ENCODE measurements at places on chromosomes 2 and 18.
A peak's percentile ranks its signal among the peaks of the same experiment; 100 is the strongest.

GRCh38 chr18:21369146-21369545 is 127.1 kb downstream of the GREB1L start:
- DNase-seq: no peak

- no peak for DNase-seq
Measured at GRCh38 chr2:168894720-168895119, 4.5 kb upstream of the SPC25 start.

GRCh38 chr2:59744436-59744835 is 809.0 kb downstream of the BCL11A start:
- no peak for DNase-seq

DNA sequence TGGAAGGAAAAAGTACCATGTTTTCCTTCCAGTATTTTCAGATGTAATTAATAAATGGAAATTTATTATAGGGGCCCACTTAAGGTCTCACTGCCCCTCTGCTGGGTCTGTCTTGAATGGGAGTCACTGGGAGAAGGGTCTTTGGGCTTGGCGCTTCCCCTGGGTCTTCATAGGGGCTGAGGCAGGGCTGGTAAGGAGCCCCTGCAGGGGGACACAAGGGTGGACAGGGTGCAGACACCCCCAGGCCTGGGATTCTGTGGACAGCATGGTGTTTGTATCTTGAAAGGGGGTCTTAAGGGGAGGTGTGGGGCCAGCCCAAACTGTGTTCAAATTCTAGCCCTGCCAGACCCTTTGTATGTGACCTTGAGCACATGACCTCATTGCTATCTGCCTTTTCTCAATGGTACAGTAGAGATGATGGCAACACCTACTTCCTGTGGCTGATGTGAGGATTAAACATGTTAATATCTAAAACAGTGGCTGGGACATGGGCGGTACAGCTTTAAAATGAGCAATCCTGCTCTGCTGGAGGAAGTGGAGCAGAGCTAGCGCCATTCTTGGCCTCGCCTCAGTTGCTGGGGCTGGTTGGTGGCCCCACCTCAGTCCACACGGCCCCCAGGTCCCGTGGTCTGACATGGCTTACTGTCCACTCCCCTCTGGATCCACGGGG is 71.6 kb downstream of the GNAL start:
- no peak for DNase-seq

- peak; percentile 11 for DNase-seq
Measured at GRCh38 chr2:235595422-235596010, 101.7 kb downstream of the AGAP1 start.

DNA sequence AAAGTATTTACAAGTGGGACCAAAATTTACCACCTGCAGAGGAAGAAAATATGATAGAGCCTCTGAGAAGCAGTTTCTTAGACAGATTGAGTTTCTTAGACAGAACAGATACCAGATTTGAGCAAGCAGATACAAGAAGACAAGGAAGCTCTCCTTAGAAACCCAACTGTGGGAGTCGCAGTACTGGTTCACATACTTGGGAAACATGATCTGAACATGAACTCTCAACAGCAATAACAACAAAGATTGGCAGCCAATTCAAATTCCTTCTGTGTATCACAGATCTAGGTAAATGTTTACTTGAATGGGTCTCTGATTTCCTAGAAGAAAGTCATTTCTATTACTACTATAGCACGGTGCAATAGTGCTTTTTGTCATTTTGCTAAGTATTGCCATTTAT is 82.1 kb downstream of the OLA1 start:
- no peak for DNase-seq

DNA sequence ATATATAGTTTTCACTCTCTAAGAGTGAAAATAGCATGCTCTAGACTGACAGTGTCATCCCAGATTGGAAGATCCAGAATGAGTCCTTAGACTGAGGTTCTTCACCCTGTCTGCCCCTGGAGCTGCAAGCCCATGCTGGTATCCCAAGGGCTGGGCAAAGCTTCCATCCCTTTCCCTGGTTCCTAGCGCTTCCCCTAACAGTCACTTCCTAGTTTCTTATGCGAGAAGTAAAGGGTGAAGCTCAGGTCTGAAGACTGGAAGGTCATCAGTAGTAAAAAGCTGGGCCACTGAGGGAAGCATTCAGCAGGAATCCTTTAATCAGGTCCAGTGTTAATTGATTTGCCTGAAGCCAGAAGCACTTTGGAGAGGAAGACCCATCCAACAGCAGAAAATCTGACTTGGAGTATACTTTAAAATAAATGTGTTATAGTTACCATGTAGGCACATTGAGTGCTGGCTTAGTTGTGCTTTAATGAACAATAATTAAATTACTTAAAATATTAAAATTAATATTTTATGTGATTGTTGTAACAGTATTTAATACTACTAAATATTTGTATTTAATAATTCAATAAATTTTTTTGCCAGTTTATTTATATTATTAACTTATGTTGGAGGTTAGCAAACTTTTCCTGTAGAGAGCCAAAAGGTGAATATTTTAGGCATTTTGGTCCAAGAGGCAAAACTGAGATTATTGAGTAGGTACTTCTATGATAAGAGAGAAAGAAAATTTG is 237.9 kb downstream of the FHOD3 start:
- DNase-seq: no peak

DNA sequence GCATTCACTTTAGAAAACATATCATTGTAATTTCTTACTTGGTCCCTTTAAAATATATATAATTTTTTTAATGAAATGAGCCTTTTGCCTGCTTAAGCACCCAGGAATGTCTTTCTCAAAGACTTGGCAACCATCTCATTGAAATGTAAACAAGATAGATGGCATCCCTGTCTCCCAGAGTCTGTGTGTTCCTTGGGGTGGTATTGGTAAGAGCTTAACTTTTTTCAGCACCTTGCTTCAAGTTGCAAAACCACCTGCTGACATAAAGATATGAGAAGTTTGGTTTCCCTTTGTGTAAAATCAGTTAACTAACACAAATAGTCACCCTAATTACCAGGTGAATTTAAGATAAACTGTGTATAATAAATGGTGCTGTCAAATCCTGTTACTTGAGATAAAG is 266.9 kb downstream of the DSC3 start:
- no peak for DNase-seq

DNA sequence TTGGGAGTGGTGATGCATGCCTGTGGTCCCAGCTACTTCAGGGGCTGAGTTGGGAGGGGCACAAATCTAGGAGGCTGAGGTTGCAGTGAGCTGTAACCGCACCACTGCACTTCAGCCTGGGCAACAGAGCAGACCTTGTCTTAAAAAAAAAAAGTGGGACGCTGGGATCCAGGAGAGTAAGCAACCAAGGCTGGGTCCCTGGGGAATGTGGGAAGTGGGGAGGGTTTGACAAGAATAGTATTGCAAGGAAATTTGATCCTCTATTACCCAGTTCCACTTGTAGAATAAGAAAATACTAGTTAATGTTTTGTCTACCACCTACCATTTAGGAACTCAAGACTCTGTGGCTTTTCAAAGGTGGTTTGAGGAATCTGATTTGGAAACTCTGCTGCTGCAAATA is 21.1 kb upstream of the DYTN start:
- DNase-seq: no peak

GRCh38 chr2:226211439-226211838 is 588.2 kb downstream of the IRS1 start:
- no peak for DNase-seq

GRCh38 chr2:6562771-6563170 is 302.9 kb downstream of the CMPK2 start:
- DNase-seq: no peak

GRCh38 chr2:131827481-131828163 is 299.9 kb downstream of the CCDC74A start:
- DNase-seq: no peak

- DNase-seq: no peak
Measured at GRCh38 chr2:226915846-226916360, 80.0 kb downstream of the RHBDD1 start.

DNA sequence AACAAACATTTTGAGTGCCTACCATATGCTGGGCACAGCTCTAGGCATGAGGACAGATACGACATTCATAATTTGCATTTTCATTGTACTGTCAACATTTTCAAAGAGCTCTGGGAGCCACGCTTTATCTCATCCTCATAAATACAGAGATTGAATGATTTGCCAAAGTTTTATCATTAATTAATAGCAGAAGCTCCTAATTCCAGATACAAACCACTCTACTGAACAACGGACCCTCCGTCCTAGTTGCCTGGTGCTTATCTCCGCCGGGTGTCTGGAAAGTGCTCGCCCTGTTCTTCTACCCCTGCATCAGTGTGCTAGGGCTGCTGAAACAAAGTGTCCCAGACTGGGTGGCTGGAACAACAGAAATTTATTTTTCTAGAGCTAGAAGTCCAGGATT is 23.8 kb downstream of the SERTAD2 start:
- no peak for DNase-seq

- no peak for DNase-seq
Measured at GRCh38 chr2:186460465-186460864, 25.6 kb upstream of the ZC3H15 start.

DNA sequence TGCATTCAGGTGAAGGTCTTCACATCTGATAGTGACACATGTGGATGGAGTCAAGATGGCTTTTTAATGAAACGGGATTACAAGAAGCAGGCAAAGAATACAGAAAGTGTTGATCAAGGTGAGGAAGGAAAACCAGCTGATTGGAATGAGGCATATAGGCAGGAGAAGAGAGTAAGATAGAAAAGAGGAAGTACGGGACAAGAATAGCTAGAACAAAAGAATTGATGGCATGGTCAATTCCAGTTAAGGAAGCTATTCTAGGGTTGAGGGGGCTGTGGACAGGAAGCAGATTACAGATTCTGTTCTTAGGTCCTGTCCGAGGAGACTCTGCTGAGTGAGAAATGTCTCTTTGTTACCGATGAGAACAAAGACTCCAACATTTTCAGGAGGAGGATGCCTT is 13.2 kb upstream of the NCK2 start:
- DNase-seq: no peak

- no peak for DNase-seq
Measured at GRCh38 chr2:29806461-29806860, 114.9 kb downstream of the ALK start.

- no peak for DNase-seq
Measured at GRCh38 chr18:48762836-48763718, 187.7 kb downstream of the SMAD7 start.

GRCh38 chr2:82155469-82155868 is 1850.9 kb upstream of the LRRTM1 start:
- no peak for DNase-seq

- DNase-seq: no peak
Measured at GRCh38 chr18:65091744-65092329, 659.0 kb upstream of the CDH7 start.

DNA sequence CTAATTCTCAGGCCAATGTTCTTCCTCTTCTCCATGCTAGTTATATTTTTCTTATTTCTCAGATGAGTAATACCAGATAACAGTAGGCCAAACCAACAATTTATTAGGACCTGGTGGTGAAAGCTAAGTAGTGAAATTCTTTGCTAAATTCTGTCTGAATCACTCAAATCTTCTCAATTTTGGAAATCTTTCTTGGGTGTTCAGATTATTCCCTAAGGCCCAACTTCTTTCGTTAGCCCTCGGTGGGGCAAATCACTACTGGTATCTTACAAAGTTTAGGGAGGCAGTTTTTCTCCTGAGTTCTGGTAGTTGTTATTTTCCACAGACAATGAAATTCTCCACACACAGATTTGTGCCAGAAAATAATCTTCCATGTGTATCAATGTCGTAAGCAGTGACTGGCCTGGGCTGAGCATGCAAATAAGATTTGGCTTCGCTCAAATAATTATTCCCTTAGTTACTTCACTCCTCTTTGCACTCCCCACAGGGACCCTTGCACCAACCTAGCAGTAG is 443.5 kb upstream of the SLC14A2 start:
- DNase-seq: no peak

- DNase-seq: no peak
Measured at GRCh38 chr2:210399440-210400041, 77.0 kb downstream of the LANCL1 start.

Measured in stimulated activated naive B cell treated with anti-CD40 and anti-IgM and Interleukin-4, amounts not matched to agents 10 μg/mL and 1 μg/mL and 100 μg/mL, for 72 hours (primary cell).